CD4-positive, alpha-beta T cell treated with Interleukin-6 at 100 ng/mL for 8 hours (primary cell): ENCODE measurements at places on chromosomes 1 and 21.
A peak's percentile ranks its signal among the peaks of the same experiment; 100 is the strongest.

DNA sequence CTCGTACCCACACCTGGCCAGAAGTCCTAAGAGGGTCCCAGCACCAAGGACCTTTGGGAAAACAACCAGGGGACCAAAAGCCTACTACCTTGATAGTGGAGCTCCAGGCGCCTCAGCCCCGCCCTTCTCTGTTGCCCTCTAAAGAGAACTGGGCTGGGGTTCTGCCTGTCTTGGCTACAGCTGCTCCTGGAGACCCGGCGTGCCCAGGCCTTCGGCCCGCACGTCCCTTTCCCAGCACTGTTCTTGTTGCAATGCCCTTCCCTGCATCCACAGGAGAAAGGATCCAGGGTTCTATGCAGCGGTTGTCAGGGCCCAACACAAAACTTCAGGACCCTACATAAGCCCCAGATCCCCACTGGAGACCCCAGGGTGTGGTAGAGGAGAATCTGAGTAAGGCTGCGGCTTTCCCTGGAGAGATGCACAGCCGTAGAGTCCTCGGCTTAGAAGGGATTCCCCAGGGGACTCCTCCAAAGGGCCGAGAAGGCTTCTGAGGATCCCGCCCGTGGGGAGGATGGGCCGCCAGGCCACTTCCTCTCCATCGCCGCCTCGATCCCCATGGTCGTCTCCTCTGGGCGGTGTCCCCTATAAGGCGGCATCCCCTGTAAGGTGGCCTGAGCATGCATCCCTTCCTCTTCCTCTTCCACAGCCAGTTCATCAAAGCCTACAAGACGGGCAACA lies 12.0 kb downstream of the SLC66A1 start:
- no peak for DNase-seq

- DNase-seq, result no peak
Measured at GRCh38 chr21:44727757-44728156, 16.4 kb upstream of the TSPEAR start.

- DNase-seq, result no peak
Measured at GRCh38 chr1:207140536-207140935, 36.5 kb downstream of the C4BPA start.

DNA sequence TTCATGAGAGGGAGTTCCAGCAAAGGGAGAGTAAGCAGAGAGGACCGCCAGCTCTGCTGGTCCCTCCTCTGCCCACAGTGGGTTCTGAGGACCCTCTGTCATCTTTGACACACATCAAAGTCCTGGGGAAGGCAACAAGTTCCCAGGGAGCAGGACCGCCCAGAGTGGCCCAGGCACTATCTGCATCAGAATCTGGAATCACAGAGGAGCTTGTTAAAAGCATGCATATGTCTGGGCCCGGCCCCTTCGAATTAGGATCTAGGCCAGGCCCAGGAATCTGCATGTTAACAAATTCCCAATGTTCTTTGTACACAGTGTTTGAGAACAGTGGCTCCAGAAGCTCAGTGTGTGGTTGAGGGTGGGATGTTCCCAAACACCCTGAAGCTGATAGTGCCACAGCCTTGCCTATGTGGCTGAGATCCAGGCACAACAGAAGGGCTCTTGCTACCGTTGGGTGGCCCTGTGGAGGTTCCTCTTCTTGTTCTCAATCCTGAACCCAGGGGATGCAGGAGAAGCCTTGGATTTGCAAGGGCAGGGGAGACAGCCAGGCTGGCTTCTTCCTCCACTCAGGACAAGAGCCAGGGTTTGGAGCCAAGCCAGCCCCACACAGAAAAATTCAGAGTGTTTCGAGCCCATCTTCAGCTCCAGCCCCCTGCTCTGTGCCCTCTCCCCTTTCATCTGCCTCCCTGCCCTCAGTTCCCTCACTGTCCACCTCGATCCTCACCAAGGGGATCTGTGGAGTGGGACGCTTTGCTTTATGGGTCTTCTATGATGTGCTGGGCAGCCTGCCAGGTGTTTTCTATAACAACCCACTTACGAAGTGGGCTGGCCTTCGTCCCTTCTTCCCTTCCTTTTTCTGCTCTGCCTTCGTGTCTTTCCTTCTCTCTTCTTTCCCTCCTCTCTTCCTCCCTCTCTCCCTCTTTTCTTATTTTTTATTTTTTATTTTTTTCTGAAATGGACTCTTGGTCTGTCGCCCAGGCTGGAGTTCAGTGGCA lies 129.0 kb upstream of the TMPRSS2 start:
- no peak for DNase-seq

DNA sequence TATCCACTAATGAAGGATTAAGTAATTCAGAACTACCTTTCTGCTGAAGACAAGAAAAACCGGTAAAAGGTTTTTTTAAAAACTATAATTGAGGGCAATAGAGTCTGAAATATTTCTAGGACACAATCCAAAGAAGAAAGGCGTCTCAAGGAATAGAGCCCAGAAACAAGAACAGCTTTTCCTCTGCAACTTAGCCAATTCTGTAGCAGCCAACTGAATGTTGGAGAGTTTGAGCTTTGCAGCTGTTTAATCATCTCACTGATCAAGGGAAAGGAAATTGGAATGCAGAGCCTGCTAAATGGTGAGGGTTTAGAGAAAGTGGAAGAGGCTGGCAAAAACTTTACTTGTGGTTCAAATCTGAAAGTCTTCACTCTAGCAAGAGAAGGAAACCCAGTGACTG lies 818.9 kb downstream of the KCNT2 start:
- no peak for DNase-seq

DNA sequence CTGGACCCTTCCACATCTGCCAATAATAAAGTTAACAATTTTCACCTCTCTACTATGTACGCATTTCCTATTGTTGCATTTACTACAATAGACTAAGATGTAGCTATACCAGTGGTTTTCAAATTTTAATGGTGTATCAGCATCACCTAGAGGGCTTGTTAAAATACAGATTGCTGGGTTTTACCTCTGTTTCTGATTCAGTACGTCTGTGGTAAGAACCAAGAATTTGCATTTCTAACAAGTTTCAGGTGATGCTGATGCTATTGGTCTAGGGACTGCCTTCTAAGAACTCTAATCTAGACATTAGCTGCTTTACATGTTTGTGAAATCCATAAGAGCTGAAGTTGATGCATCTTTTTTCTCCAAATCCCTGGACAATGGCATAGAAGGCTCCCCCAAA lies 59.7 kb downstream of the ERICH3 start:
- DNase-seq, result no peak

GRCh38 chr1:156124557-156125483 lies 10.3 kb downstream of the LMNA start:
- no peak for DNase-seq

GRCh38 chr1:224783006-224783651 lies 146.3 kb upstream of the DNAH14 start:
- DNase-seq, result no peak

DNA sequence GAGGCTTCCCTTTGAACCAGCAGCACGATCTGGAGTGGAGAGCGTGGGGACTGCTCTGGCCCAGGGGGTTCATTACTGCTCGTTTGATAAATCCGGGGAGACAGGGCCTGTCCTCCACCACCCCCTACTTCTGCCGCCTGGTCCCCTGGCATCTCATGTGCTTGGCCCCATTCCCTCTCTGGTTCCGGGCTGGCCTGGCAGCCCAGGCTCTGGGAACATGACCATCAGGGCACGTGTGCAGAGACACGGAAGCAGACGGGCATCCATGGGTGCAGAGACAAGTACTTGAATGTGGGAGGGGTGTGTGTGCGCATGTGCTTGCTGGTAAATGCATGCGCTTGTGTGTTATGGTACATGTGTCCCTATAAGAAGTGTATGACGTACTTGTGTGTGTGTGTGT lies 75.5 kb downstream of the KIRREL1 start:
- DNase-seq, result no peak

DNA sequence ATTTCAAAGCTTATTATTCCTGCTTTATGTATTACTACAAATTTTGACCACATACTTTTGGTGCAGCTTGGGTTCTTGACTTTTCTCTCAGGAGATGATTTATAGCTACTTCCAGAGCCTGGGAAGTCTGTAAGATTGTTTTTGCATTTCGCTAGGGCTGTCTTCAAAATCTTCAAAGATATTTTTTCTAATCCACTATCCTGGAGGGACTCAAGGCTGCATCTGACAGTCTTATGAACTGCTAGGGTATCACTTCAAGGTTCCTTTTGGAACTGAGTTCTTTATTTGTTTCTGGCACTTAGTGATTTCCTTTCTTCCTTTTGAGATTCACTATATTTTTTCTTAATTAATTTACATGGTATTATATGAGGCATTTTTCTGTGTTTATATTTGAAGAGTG lies 90.0 kb upstream of the LYPLAL1 start:
- no peak for DNase-seq

- DNase-seq, result no peak
Measured at GRCh38 chr1:41447995-41448770, 36.3 kb downstream of the EDN2 start.

DNA sequence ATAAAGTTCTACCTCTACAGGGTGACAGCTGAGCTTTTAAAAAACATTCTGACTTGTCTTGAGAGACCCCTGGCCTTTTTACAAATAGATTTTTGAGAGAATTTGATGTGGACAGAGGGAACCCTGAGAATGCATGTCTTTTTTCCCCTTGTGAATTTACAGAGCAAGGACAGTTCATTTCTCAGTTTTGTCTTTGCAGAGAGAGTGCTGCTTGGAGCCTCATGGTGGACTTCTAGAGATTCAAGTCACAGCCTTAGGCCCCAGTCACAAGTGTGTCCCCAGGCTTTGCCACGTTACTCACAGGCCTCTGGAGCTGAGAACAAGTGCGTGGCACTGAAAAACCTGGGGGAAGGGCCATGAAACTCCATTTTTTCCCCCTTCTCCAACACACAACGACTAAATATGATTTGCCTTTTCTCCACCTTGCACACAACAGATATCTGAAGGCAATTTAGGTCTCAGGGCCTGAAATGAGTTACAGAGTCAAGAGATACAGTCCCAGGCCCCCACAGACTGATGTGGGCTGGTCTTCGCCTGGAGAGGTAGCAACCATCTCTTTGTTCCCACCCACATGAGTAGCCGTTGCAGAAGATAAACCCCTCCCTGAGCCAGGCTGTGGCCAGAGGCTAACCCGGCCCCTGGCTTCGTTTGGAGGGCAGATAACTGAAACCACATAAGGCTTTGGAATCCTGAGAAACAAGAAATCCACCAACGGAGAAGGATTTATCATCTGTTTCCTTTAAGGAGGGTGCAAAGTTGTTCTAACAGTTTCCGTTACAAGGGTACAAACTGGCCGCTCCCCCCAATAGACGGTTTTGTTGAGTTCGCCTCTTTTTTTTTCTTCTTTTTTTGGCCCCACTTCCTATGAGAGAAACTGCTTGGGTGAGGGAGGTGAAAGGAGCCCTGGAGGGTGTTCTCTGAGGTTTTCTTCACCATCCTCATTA lies 1.0 kb upstream of the PIGV start:
- DNase-seq, result peak; percentile 25

GRCh38 chr1:24329331-24329730 lies 10.2 kb downstream of the GRHL3 start:
- no peak for DNase-seq

DNA sequence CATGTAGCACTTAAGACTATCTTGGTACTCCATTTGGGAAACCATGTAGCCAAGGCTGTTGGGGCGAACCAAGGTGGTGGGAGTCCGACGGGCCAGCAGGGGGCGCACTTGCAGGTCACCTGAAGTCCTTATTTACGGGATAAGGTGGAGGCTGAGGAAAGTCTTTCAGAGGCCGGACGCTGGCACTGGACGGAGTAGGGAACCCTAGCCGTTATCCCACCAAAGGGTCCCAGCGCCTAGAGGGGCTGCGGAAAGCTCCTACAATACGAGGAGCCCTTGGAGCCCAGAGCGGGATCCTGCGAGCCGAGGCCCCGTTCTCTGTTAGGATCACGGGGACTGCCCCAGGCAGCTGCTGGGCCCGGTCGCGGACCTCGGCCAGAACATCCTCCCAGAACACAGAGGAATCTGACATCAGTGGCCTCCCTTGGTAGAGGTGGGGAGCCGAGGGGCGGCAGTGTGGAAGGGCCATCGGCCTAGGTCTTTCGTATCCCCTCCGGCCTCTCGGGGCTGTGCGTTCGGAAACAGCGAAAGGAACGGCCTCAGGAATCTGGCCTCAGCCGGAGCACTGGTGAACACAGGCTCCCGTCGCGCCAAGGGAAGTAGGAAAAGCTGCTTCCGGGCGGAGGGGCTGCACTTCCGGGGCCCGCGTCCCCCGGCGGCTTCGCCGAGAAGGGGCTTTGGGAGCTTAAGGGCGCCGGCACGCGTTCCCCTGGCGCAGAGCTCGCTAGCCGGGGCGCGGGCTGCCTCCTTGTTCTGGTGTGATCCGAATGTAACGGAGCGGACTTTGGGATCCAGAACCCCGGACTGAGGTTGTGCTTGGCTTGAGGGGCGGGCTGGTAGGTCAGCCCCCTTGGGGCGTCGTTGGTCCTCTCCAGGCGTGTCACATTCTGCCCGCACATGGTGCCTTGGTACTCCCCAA lies 29.9 kb upstream of the RPTN start:
- peak; percentile 70 for DNase-seq

GRCh38 chr21:45600248-45600647 lies 43.3 kb upstream of the PCBP3 start:
- DNase-seq, result no peak

DNA sequence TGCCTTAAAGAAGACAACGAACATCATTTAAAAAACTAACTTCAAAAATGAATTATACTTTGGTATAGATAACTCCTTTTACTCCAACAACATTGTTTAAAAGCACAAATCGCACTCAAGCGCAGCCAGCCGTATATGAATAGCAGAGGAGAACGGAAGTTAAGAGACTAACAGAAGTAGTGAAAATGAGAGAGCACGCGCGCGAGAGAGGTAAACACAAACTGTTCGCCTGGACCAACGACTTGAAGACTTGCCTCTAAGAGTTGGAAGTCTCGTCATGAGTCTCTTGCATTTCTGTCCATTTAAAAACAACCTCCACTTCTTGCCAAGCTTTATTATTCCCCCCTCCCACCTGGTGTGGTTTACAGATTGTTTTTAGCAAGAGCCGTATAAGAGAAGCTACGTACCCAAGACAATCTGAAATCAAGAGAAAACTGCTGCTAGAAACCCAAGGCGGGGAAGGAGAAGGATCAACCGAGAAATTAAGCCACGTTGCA lies 479 bp downstream of the SELENOF start:
- peak; percentile 20 for DNase-seq

- DNase-seq, result no peak
Measured at GRCh38 chr1:169103480-169103893, 3.0 kb upstream of the ATP1B1 start.

GRCh38 chr1:34272152-34272551 lies 95.4 kb downstream of the C1orf94 start:
- no peak for DNase-seq
